ENCODE measurements at places on chromosomes 1 and 21.

GRCh38 chr1:171296897-171297296, 17.1 kb upstream of the FMO4 start:
- DNase-seq, result no peak

DNA sequence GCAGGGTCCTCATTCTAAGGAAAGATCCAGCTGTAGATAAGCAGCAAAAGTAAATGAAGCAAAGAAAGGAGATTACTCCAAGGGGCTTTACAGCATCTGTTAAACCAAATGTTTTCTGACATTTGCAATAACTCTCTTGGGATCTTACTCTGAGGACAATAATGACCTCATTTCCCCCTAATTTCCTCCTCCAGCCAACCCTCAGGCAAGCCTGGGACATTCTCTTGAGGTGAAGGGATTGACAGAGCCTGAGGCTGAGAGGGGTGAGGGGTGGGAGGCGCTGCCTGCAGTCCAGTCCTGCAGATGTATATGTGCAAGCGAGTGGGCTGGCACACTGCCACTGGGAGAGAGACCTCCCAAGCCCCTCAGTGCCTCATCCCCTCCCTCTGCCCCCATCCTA, 40.5 kb upstream of the NEK2 start:
- DNase-seq, result no peak

GRCh38 chr1:23625459-23625858, 66.1 kb upstream of the RPL11 start:
- no peak for DNase-seq

- no peak for DNase-seq
Observed at GRCh38 chr1:79239840-79240239, 233.3 kb upstream of the ADGRL4 start.

- no peak for DNase-seq
Observed at GRCh38 chr1:186858923-186859322, 30.2 kb downstream of the PLA2G4A start.

Measured in activated CD8-positive, alpha-beta memory T cell treated with anti-CD3 and anti-CD28 coated beads, Interleukin-2, amount 50 U/mL, for 4 hours (primary cell).